DND-41 (cell line): ENCODE measurements at places on chromosomes 16 and 17.

DNA sequence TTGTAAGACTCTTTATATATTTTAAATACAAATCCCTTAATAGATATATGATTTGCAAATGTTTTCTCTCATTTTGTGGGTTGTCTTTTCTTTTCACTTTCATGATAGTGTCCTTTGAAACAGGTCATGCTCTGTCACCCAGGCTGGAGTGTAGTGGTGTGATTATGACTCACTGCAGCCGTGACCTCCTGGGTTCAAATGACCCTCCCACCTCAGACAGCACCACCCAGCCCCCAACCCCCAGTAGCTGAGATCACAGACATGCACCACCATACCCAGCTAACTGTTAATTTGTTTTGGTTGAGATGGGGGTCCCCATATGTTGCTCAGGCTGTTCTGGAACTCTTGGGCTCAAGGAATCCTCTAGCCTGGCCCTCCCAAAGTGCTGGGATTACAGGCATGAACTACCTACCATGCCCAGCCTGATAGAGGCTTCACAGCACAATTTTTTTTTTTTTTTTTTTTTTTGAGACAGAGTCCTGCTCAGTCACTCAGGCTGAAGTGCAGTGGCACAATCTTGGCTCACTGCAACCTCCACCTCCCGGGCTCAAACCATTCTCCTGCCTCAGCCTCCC is 18.5 kb upstream of the TMIGD1 start:
- no peak overlapping the region for H3K4me3 ChIP-seq
- no peaks in the 10 kb centered on the region for H3K27me3 ChIP-seq
- H3K4me1 ChIP-seq, result no peaks in the 10 kb centered on the region

DNA sequence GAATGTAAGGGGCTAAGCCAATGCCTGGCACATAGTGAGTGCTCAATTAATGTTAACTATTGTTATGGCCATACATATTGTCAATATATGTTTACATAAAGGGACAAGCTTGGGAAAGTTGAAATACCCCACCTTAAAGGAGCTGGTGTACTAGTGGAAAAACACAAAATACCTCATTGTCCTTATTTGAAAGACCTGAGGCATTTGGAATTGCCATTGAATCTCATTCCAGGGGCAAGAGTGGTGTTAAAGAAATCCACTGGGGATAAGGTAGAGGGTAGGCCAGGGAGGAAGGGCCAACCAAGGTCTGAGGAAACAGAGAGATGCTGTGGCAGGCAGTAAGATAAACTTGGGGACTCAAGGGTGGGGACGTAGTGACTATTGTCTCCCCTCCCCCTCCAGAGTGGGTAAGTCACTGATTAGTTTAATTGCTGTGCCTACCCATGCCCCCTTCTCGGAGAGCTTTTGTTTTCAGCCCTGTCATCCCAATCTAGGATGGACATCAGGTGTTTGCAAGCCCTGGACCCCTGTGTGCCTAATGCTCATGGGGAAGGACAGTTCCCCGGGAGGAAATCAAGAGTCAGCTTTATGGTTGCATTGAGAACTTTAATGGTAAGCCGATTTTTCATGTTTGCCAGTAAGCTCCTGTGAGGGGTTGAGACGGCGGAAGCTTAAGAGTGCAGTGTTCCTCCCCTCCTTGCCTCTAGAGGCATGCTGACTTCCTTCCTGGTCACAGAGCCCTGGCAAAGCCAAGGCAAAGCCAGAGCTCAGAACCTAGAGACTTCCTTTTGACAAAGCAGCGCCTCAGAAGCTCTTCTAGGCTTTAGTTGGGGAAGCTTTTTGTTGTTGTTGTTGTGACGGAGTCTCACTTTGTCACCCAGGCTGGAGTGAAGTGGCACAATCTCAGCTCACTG is 2.5 kb upstream of the HEATR9 start:
- no peak overlapping the region for H3K27ac ChIP-seq
- no peaks in the 10 kb centered on the region for H3K4me1 ChIP-seq
- H3K4me3 ChIP-seq, result no peak overlapping the region
- peak; percentile 13 for DNase-seq
- H3K27me3 ChIP-seq, result peaks cover 1% of the 10 kb centered on the region

- no peak for DNase-seq
- no peak overlapping the region for H3K4me3 ChIP-seq
- H3K4me1 ChIP-seq, result peaks cover 8% of the 10 kb centered on the region
- no peak overlapping the region for H3K27ac ChIP-seq
- H3K36me3 ChIP-seq, result no peaks in the 10 kb centered on the region
Measured at GRCh38 chr17:31544186-31544585, 152.7 kb downstream of the RAB11FIP4 start.

DNA sequence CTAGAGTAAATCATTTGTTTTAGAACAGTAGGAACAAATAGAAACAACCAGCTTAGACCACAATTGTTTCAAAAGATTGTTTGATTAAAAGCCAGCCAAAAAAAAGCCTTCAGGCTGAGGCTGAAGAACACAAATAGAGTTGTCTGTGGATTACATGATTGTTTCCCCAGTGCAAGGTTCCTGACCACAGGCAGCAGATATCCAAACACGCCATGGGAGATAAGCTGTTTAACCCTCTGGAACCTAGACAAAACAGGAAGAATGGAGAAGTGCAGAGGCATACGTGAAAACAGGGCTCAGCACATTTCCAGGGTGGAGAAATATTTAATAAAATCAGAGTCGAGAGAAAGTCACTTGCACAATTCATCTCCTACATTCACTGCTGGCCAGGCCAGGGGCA is 21.0 kb downstream of the ATPAF2 start:
- H3K4me1 ChIP-seq, result no peaks in the 10 kb centered on the region
- no peak for DNase-seq
- H3K4me3 ChIP-seq, result no peak overlapping the region
- no peaks in the 10 kb centered on the region for H3K27me3 ChIP-seq
- peaks cover 46% of the 10 kb centered on the region for H3K36me3 ChIP-seq

GRCh38 chr17:69147460-69147859 is 5.8 kb upstream of the ABCA6 start:
- no peak for DNase-seq
- no peak overlapping the region for H3K27ac ChIP-seq
- no peaks in the 10 kb centered on the region for H3K36me3 ChIP-seq
- H3K4me3 ChIP-seq, result no peak overlapping the region
- H3K4me1 ChIP-seq, result no peaks in the 10 kb centered on the region

DNA sequence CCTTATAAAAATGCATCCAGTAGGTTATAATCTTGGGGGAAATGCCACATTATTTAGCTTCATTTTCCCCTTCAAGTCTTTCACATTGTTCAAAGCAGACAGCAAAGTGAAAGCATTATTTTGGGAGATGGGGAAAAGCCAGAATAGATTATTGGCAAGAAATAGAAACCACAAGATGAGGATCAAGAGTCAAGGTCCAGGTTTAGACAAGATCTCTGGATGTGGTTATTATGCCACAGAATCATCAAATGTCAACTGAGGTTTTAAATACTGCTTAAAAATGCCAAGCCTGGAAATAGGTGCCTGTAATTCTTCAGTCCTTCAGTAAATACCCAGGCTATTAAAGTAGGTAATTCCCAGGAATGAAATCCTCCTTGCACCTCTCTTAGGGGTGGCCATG is 65.1 kb upstream of the ALOX12 start:
- no peak overlapping the region for H3K27ac ChIP-seq
- no peak for DNase-seq
- no peaks in the 10 kb centered on the region for H3K27me3 ChIP-seq

GRCh38 chr17:17994271-17995069 is 21.8 kb downstream of the DRC3 start:
- H3K27ac ChIP-seq, result no peak overlapping the region
- H3K4me1 ChIP-seq, result no peaks in the 10 kb centered on the region

GRCh38 chr16:87598431-87598830 is 3.9 kb upstream of the JPH3 start:
- no peaks in the 10 kb centered on the region for H3K4me1 ChIP-seq
- H3K4me3 ChIP-seq, result no peak overlapping the region
- H3K27ac ChIP-seq, result no peak overlapping the region
- DNase-seq, result no peak

DNA sequence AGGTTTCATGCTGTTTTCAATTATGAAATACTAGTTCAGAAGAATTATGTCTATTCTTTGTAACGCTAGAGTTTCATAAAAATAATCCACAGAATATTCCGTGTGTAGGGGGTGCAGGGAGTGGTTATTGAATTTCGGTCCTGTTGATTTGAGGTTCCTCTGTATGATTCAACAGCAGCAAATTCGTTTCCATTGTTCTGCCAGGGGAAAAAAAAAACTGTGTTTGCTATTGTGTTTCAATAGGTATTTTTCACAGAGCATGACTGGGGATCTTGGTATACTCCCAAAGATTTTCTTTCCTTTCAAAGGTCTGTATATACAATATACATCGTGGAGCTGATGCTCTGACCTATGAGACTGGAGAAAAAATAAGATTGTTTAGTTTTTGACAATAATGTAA is 15.8 kb downstream of the SHISA9 start:
- DNase-seq, result no peak
- H3K27me3 ChIP-seq, result peaks cover 2% of the 10 kb centered on the region
- no peaks in the 10 kb centered on the region for H3K4me1 ChIP-seq
- H3K4me3 ChIP-seq, result no peak overlapping the region
- no peak overlapping the region for H3K27ac ChIP-seq
- no peaks in the 10 kb centered on the region for H3K36me3 ChIP-seq

- no peak for DNase-seq
- no peaks in the 10 kb centered on the region for H3K4me1 ChIP-seq
- peaks cover 89% of the 10 kb centered on the region for H3K36me3 ChIP-seq
- H3K4me3 ChIP-seq, result no peak overlapping the region
- no peaks in the 10 kb centered on the region for H3K27me3 ChIP-seq
Measured at GRCh38 chr16:27226476-27226875, 23.1 kb downstream of the KDM8 start.

DNA sequence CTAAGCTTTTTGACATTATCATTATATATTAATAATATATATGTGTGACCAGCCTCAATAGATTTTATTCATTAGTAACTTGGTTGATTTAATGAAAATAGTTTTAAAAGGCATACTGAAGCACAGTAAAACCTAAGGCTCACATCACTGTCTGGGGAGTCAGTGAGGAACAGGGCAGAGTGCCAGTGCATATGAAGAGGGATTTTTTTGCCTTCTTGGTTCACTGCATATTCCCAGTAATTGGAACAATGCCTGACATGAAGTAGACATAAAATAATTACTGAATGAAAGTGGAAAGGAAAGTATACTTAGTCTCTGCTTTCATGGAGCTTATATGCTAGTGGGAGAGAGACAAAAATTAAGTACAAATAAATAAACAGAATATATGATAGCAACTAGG is 81.1 kb downstream of the FTO start:
- no peaks in the 10 kb centered on the region for H3K27me3 ChIP-seq
- no peaks in the 10 kb centered on the region for H3K36me3 ChIP-seq
- no peak overlapping the region for H3K4me3 ChIP-seq

DNA sequence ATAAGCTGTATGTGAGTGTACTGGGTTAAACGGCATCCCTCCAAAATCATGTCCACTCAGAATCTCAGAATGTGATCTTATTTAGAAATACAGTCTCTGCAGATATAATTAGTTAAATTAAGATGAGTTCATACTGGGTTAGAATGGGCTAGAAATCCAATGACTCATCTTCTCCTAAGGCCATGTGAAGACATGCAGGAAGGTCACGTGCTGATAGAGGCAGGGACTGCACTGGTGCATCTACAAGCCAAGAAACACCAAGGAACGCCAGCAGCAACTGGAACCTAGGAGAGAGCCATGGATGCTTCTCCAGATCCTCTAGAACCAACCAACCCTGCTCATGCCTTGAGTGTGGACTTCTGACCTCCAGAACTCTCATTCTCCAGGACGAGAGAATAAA is 241.0 kb downstream of the XYLT1 start:
- DNase-seq, result no peak
- no peaks in the 10 kb centered on the region for H3K36me3 ChIP-seq
- no peaks in the 10 kb centered on the region for H3K4me1 ChIP-seq
- H3K4me3 ChIP-seq, result no peak overlapping the region
- no peak overlapping the region for H3K27ac ChIP-seq

- no peak for DNase-seq
- peaks cover 14% of the 10 kb centered on the region for H3K36me3 ChIP-seq
- no peaks in the 10 kb centered on the region for H3K27me3 ChIP-seq
- H3K27ac ChIP-seq, result no peak overlapping the region
Measured at GRCh38 chr16:29699324-29700219, 20.6 kb downstream of the QPRT start.

- no peak overlapping the region for H3K4me3 ChIP-seq
- H3K36me3 ChIP-seq, result no peaks in the 10 kb centered on the region
- no peak for DNase-seq
- no peaks in the 10 kb centered on the region for H3K27me3 ChIP-seq
Measured at GRCh38 chr17:73874008-73874720, 229.9 kb upstream of the SDK2 start.
